ENCODE measurements at places on chromosomes 12 and 14.

DNA sequence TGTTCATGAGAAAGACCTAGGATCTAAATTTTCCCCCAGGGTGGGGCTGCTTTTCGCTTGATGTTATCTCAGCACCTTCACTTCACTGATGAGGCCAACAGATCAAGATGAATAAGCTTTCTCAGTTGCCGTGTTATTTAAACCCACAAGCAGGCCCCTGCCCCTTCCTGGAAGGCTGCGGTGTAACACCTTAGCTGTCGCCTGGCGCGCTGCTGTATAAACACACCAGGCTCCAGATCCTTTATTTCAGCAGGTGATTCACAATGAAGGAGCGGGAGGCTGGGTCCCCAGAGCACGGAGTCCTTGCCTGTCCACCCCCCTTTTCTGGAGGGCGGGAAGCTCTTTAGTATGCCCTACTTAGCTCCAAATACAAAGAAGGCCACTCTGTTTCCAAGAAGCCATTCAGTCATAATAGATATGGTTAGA lies 515.4 kb downstream of the FUT8 start:
- no peak for DNase-seq

- DNase-seq, result no peak
These were observed 93.7 kb upstream of the USP15 start for GRCh38 chr12:62166525-62166924.

DNA sequence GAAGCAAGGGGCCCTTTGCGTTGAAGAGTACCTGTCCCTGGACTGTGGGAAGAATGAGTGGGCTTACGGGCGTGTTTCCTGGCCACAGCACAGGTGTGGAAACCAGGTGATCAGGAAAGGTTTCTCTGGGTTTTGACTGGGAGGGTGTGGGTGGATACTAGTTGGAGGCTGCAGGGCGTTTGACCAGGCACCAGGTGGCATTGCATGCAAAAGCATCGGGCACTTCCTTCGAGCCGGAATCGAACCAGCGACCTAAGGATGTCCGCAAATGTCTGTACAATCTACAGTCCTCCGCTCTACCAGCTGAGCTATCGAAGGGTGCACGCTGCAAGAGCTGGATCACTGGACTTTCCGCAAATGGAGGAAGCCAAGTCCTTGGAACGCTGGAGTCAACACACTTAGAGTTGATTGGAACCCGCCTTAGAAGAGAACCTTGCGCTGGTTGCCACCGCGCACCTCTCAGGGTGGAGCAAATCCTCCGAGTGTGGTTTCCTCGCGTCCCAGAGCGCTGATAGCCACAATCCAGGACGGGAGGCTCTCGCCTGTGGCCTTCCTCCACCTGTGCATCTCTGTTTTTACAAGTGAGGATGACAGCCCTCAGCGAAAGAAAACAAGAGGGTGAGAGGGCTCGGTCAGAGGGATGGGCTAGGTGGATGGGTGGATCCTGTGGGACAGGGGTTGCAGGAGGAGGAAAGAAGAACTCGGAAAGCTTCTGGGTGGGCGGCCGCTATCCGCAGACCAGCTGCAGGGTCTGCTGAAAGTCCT lies 21.2 kb upstream of the RNASE4 start:
- peak; percentile 60 for DNase-seq

- DNase-seq, result no peak
These were observed 12.3 kb downstream of the APOLD1 start for GRCh38 chr12:12797794-12798152.

GRCh38 chr14:64767215-64767964 lies 63.2 kb downstream of the PLEKHG3 start:
- no peak for DNase-seq

GRCh38 chr12:91901381-91902074 lies 244.1 kb downstream of the BTG1 start:
- DNase-seq, result no peak

DNA sequence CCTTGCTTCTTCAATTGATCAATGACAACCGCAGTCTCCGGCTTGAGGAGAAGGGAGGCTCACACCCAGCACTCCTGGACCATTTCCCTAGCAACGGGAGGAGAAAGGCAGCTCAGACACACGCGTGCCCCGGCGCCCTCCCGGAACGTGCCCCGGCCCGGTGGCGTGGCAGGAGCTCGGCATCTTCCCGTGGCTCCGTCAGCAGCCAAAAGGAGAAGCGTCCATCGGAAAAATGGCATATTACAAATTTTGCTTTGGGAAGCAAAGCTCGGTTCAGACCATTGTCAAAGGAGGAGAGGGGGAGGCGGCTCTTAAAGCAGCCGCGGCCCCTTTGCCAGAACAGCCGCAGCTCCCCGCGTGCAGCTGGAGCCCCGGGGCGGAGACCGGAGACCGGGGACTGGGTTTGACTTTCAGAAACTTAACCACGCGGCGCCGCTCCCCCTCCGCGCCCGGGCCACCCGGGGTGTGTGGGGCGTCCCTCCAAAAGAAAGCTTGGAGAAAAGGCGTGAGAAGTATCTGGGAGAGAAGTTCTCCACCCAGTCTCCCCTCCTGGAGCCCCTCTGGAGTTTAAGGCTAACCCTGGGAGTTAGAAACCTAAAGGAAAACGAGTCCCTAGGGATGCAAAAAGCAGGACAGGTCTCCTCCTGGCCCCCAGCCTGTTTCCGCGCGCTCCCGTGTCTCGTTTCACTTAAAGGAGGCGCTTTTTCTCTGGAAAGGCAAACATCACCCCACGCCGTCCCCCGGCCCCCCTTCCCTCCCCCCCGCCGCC lies 545 bp downstream of the PPFIA2 start:
- DNase-seq, result peak; percentile 63

DNA sequence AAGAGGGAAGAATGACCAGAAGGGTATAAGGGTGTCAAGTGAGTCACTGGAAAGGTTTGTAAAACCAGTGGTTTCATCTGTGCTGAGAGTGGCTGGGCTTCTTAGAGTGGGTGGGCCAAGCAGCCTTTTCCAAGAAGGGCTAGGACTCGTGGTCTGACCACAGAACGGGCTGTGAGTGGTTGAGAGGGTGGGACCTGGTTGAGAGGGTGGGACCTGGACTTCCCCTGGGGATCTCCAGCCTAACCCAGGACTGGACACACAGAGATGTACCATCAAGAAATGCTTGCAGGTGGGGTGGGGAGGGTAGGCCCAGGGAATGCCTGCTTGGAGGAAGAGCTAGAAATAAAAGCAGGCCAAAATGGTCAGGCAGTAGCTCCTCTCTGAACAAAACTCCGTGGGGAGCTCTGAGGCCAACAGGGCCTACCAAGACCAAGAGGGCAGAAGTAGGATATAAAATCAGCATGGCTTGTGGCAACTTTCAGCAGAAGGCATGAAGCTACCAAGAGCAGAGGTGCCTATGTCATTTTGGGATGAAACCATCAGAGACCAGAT lies 140.5 kb downstream of the FOXN3 start:
- DNase-seq, result peak; percentile 38

DNA sequence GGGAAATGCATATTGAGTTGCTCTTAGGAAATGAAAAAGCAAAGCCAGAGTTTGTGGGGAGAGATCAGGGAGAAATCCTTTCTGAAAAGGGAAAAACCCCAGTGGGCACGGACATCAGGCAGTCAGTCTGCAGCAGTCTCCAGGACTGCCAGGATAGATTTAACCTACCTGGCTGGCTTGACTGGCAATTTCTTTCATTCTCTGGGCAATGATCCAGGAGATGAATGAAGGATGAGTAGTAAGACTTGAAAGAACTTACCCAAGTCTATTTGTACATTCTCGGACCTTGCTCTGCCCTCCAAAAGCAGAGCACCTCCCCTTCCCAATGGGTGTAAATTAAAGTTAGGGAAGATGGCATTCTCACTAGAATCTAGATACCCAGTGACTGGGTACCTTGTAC lies 42.9 kb downstream of the CMAS start:
- DNase-seq, result no peak

DNA sequence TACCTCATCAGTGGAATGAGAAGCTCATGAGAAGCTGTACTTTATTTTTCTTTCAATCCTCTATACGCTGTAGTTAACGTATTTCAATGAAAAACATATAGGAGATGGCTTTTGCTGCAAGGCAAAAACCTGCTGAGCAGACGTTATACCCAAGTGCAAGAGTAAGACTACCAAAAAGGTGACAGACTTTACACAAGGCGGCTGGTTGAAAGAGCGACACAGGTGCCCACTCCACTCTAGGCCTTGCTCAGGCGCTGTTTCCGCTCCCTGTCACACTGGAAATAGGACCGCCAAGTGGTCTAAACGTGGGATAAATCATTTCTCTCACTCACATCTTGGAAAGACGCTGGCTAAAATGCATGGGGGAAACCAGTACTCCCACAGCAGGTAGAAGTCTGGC lies 54.5 kb downstream of the PPP2R5C start:
- DNase-seq, result no peak

GRCh38 chr12:49553512-49554088 lies 14.3 kb downstream of the MCRS1 start:
- no peak for DNase-seq

DNA sequence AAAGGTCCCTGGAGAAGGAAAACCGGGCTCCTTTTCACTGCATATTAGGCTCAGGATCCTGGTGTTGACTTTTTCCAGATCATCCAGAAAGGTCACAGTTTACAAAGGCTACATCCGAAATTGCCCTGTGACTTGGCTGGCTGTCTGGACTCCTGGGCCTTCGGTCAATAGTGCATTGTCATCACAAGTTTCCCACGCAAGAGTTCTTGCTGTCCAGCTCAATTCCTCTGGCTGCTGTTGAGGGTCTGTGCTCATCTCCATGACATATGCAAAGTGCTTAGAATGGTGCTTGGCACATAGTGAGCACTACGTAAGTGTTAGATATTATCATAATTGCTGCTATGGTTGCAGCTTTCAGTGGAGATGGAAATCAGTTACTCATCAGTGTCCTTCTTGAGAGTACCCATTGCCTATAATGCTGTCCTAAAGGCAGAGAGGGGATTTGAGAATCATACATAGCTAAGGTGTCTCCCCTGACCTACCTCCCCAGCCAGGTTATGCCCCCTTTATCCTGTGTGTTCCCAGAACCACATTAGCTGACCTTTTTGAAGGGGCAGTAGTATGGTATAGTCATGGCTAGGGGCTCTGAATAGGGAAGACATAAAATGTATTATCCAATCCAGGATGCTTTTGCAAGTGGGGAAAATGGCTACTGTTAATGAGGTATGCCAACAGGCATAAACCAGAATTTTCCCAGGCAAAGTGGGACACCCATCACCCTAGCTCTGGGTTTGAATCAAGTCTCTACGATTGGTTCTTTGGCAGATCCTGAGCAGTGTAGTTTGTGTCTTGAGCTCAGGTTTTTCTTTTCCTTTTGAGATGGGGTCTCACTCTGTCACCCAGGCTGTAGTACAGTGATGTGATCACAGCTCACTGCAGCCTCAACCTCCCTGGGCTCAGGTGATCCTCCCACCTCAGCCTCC lies 132.0 kb upstream of the CCND2 start:
- DNase-seq, result peak; percentile 62

DNA sequence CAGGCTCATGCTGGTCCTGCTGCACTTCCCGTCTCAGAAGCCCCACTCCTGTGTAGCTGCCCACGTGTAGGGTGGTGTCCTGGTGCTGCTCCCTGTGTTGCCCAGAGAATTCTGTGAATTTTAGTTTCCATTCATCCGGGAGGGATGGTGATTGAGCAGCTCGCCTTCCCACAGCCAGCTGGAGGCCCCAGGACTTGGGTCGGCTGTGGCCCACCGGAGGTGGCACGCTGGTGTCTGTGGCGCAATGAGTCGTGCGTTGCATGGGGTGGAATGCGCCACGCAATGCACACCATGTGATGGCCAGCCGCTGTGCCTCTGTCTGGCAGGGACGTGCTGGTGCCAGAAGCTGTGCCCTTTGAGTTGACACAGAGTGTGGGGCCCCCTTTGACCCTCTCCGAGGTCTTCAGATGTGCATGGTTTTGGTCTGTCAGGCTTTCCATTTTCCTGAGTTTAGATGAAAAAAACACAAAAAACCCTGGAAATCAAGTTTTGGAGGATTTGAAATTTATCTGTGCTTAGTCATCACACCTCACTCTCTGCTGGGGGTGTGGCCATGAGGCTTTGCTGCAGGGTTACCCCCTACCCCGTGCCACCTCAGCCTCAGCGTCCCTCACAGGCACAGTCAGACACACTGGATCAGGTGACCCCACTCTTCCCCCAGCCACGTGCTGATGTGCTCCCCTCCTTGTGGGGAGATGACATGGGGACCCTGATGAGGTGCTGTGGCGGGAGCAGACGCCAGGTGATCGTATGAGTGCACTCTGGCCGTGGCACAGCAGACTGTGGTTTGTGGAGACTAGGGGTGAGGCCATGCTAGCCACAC lies 64.6 kb downstream of the EP400 start:
- DNase-seq, result no peak

DNA sequence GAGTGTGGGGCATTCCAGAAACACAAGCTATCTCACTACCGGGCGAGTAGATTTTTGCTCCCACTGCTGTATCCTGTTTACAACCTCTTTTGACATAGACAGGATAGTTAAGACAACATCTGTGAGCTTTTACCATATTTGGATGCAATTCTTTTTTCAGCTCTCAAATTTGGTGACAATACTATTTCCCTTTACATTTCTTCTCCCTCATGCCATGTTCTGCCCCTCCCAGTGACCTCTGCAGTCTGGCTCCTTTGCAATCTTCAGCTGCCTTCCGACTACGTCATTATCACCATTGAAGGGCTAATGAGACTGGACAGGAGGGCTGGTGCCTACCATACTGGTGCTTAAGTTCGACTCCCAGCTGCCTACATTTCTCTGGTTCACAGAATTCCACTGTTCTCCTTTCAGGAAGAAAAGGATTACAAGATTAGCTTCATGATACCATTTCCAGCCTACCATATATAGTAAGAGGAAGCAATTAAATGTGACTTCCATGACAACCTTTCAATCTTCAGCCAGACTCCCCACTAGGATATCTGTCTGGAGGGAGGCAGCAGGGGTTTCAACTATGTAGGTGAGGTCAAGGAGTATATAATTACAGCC lies 251.6 kb downstream of the PHLDA1 start:
- DNase-seq, result no peak

- DNase-seq, result no peak
These were observed 69.9 kb downstream of the RASSF3 start for GRCh38 chr12:64680235-64680634.

DNA sequence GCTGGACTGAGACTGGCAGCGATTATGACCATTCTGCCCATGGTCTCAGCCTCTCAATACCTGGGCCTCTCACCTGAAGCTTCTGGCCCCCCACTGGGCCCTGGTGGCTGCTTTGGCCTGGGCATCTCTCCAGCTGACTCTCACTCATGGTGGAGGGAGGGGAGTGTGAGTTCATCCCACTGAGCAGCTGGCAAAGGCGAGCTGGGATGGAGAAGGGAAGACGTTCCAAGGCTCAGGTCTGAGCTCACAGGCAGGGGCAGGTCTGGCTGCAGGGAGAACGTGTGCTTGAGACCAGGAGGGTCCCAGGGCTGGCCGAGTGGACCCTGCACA lies 103.5 kb downstream of the TMEM121 start:
- DNase-seq, result no peak

GRCh38 chr12:20474016-20474415 lies 105.7 kb downstream of the PDE3A start:
- no peak for DNase-seq

- no peak for DNase-seq
These were observed 17.9 kb downstream of the WASHC3 start for GRCh38 chr12:102043928-102044327.

DNA sequence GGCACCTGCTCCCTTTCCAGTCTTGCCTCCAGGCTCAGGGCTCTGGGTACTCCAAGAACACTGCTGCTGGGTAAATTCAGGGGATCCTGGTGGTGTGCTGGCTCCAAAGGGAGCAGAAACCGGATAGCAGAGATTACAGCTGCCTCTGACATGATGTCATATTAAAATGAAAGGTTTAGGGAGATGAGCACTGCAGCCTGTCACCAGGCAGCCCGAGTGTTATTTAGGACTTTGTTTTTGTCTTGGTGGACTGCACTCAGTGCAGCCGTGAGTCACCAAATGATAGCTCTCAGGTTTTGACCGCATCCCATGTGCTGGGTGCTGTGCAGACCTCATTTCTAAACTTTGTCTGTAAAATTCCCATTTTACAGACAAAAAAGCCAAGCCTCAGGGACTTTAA lies 266.0 kb upstream of the CRY1 start:
- DNase-seq, result peak; percentile 33
